Gastroesophageal sphincter (tissue), 4 donors: ENCODE measurements at places on chromosomes 5 and 9.

DNA sequence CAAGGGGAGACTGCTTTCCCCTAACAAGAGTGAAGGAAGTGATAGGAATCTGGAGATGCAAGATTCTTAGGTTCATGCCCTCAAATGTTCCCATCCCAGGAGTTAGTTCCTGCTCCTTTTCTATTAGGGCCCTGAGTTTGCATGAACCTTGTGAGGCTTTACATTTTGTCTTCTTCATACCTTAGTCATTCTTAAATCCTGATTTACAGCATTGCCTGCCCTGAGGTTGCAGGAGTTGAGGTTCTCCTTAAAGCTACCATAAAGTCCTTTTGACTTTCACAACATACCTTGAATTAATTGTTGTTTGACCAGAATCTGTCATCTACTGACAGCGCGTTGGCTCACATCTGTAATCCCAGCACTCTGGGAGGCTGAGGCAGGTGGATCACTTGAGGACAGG is 151.5 kb upstream of the ABCA1 start:
- no peak for ATAC-seq

DNA sequence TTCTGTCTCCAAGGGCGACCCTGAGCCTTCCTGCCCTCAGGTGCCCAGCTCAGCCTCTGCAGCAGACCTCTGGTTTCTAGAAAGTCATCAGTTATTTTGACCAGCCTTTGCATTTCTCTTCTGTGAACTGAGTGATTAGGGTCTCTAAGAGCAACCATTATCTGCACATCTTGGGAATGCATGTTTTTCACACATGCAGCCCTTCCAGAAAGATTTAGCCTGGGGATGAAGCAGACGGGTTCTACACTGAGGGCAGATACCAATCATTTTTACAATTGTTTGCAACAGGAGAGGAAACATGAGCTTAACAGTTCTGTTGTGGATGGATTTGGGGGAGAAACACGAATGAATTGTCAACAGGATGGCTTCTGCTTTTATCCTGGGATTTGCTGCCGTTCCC is 90.1 kb upstream of the PITX1 start:
- ATAC-seq: no peak

- ATAC-seq: no peak
Observed at GRCh38 chr9:131365546-131365945, 28.3 kb upstream of the PRRC2B start.

DNA sequence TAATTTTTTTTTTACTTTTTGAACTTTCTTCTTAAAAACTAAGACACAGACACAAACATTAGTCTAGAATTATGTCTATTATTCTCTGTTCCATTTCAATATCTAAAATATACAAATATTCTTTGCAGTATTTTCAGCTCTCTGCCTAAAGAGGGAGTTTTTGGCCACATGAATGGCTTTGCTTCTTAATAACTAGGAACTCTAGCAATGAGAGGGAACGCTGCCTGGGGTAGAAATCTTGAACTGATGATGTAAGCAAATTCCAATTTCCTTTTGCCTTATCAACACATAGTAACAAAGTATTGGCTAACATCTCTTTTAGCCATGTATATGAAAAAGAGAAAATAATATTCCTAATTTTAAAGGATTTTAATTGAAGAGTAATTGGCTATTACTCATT is 51.9 kb downstream of the SLC25A46 start:
- no peak for ATAC-seq

GRCh38 chr9:95078511-95078910 is 239.0 kb downstream of the FANCC start:
- ATAC-seq: no peak

- no peak for ATAC-seq
Observed at GRCh38 chr9:61665330-61665751, 475.5 kb downstream of the SPATA31A7 start.

DNA sequence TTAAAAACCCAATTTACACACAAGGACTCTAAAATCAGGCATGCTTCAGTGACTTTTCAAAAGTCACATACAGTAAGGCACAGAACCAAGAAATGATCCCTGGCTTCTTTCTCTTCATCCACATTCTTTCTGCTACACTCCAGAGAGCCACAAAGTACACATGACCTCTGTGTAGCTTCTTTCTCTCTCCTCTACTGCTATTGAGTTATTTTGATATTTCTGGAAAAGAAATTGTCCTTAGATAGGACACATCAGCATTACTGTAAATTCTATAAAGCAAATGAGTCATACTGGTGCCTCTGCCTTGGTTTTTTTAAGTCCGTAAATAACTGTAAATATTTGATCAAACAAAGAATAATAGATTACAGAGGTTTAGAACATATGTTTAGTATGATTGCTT is 96.3 kb downstream of the KIAA0825 start:
- ATAC-seq: no peak

GRCh38 chr5:41796061-41796460 is 74.2 kb downstream of the OXCT1 start:
- ATAC-seq: no peak

DNA sequence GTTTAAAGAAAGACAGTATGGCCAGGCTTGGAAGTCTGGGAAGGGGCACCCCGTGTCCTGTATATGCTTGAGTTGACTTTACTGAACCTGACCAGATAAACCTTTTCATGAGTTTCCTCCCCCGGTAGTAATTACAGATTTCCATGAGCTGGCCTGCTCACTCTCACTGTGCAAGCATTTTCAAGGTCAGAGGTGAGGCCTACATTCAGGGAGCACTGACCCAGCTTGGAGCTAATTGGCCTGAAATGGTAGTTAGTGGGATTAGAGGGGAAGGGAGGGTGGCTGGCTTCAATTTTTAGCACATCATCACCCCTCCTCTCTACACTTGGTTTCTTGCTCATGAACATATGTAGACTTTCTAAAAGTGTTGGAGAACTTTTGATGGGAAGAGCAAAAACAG is 99.2 kb downstream of the PSAT1 start:
- ATAC-seq: no peak

DNA sequence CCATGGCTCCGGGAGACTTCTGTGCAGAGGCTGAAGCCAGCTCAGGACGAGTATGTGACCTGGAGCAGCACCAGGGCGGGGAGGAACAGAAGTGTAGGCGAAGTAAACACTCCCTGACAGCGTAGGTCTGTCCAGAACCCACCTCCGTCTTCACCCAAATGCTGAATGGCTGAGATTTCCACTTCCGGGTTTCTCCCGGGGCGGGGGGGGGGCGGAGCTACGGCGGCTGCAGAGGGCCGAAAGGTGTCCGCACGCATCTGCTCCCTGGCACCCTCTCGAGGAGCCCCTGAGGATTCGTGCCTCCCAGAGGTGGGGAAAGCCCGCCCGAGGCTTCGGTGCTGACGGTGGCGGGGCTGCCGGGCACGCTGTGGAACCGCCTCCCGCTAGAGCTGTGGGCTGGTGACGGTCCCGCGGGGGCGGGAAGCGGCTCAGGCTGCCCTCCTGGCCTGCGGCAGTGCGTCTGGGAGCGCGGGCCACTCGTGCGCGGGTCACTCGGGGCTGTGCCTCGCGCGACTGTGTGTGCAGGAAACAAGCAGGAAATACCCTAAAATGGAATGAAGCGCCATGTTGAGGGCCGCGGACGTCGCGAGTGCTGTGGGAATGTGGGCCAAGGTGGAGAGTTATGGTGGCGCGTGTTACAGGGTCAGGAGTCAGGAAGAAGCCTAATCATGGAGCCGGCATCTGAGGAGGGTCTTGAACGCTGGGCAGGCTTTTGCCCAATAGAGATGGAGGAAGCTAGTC is 1425.4 kb downstream of the FOXD4L5 start:
- no peak for ATAC-seq

DNA sequence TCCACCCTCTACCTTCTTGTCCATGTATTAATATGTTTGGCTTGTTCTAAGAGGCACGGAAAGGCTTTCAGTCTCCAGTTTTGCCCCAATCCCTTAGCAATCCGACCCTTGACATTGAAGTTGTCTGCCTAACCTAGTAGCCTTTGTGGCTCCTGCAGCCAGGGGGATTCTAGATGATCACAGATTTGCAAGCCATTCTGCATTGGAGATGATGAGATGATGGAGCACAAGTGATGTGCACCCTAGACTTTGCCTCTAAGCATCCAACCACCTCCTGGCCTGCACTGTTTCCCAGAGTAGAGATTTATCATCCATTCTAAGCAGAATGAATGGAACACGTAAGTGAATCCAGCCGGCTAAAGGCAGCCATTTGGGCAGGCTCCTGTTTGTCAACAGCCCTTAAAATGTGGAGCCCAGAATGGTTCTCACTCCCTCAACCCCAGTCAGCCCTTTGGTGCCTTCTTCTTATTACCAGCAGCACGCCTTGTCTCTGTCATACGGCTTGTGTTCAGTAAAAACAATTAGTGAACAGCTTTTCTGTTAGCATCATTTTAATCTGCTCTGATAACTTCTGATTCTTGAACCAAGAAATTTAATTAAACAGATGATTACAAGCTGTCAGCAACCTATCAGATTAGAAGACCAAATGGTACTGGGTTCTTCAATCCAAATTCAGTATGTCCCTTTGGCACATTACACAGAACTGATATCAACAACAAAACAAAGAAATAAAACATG is 5.7 kb upstream of the TRAF1 start:
- ATAC-seq: no peak

GRCh38 chr9:69086769-69087168 is 51.2 kb downstream of the FXN start:
- ATAC-seq: no peak

DNA sequence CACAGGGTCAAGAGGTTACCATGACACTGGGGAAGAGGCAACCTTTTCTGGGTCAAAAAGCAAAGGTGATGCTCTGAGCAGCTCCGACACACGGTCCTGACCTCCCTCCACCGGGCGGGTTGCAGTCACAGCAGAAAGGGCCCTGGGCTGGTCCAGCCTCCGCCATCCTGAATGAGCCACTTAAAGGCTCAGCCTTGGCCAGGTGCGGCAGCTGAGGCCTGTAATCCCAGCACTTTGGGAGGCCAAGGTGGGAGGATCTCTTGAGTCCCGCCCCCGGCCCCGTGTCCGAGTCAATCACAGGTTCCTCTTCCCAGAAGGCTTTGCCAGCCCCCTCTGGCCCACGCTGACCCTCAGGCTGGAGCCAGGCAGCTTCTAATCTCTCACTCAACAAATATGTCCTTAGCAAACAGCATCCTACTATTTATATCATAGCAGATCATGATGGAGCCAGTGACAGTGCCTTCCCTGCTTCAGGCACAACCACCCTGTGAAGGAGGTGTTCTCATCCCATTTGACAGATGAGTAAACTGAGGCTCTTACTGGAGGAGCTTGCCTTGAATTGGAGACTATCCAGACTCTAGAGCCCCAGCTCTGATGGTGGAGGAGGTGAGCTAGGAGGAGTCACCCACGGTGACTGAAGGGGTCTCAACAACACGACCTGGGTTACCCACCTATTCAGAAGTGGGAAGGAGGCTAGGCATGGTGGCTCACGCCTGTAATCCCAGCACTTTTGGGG is 79.1 kb downstream of the LRSAM1 start:
- no peak for ATAC-seq

DNA sequence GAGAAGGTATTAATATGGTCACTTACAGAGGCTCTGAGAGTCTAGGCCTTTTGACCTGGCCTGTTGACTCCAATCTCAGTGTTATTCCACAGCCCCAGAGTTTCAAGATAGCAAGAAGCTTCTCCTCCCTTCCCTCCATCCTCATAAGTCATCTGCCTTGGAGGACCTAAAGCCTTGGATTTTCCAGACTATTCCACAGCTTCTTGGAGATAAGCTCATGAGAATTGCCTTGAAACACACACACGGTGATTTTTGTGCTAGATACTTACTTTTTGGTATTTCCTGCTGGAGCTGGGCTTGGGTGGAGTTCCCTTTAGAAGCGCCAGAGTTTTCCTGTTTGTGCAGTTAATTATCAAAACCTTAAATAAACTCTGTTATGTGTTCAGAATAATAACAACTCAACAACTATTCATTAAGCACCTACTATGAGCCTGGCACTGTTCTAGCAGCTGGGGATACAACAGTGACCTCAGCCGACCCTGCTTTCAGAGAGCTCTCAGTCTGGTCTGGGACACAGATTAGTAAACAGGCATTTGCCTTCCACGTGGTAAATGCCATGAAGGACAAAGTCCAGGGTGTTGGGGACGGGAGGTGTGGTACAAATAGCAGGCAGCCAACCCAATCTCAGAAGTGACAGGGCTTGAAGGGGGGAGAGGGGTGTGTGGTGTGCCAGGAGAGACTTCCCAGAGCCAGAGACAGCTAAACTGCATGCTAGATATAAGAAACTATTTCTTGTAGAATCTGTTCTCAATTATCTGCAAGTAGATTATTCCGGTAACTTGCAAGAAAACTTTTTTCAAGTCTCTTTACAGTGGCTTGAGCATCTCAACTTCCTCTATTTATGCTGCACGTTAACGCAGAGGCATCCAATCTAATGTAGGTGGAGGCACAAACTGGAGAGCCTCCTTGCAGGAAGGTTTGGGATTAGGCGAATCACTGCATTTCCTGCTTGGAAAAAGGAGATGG is 55.9 kb upstream of the KLF9 start:
- ATAC-seq: peak; percentile 31

GRCh38 chr9:134635351-134636148 is 6.1 kb upstream of the COL5A1 start:
- no peak for ATAC-seq

DNA sequence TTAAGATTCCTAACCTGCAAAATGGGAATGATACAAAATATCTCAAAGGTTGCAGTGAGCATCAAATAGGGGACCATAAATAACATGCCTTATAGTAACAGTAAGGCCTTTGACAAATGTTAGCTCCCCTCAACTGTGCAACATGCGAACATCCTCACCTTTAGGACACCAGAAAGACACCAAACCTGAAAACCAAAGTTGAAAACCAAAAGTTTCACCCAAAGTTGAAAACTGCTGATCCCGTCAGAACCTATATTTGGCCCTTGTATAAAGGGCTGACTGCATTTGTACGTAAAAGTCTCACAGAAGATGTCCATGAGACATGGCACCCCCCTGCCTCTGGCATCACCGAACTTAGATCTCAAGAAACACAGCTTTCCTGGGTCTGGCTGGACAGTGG is 12.1 kb downstream of the CDK5RAP2 start:
- no peak for ATAC-seq

GRCh38 chr5:74116266-74116665 is 490.3 kb downstream of the ARHGEF28 start:
- no peak for ATAC-seq

- no peak for ATAC-seq
Observed at GRCh38 chr5:135246923-135247795, 151.9 kb downstream of the MACROH2A1 start.

- ATAC-seq: no peak
Observed at GRCh38 chr9:132023419-132024180, 56.1 kb downstream of the MED27 start.

DNA sequence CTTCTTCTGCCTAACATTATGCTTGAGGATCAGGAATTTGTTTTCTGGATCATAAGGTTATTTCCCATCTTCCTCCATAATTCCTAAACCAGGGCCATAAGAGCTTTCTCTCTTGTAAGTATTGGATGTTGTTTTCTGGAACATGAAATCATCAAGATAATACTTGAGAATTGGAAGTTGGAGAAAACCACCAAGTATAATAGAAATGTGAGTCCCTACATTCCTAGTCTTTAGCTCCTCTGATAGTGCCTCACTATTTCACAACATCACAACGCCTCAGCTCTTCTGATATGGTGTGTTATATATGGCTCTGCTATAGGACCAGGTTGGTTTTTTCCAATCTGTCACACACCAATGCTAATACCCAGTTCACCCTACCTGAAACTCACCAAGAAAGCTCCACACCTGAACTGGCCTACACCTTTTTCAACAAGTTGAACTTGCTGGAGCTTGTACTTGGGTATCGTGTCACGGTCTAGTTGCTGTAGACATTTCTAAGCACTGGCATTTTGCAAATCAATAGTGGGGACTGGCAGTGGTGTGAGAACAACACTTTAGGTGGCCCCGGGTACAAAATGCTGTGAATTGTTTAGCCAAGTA is 141.1 kb downstream of the ACTBL2 start:
- ATAC-seq: no peak
